ENCODE measurements at places on chromosomes 12 and 14.
A peak's percentile ranks its signal among the peaks of the same experiment; 100 is the strongest.

DNA sequence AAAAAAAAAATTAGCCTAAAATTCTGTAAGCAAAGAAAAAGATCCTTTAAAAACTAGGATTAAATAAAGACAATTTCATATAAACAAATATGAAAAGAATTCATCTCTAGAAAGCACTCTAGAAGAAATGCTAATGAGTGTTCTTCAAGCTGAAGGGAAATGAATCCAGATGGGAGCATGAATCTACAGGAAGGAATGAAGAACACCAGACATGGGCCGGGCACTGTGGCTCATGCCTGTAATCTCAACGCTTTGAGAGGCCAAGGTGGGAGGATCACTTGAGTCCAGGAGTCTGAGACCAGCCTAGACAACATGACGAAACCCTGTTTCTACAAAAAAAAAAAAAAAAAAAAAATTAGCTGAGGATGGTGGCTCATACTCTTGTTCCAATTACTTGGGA, 297.2 kb downstream of the FBXL14 start:
- peak; percentile 65 for DNase-seq

DNA sequence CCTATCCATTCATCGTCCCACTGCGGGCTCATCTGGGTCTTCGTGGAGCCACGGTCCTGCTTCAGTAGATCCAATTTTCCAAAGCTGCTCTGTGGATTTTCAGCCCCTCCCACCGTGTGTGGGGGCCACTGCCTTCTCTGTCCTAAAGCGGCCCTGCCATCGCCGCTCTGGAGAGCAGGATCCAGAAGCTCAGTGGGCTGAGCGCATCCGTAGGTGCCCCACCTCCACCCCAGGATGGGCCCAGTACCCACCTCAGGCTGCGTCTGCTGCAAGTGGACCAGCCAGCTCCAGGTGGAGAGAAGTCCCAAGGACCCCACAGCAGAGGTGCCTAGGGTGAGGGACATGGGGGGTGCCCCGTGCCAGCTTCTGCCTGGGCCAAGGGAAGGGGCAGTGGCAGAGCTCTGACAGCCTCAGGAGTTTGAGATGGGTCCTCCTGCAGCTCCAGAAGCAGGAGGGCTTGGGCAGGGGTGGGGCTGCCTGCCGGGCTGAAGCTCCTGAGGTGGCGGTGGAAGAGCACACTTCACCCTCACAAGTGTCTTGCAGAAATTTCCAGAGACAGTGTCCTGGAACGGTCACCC, 148.1 kb upstream of the C14orf180 start:
- no peak for DNase-seq

DNA sequence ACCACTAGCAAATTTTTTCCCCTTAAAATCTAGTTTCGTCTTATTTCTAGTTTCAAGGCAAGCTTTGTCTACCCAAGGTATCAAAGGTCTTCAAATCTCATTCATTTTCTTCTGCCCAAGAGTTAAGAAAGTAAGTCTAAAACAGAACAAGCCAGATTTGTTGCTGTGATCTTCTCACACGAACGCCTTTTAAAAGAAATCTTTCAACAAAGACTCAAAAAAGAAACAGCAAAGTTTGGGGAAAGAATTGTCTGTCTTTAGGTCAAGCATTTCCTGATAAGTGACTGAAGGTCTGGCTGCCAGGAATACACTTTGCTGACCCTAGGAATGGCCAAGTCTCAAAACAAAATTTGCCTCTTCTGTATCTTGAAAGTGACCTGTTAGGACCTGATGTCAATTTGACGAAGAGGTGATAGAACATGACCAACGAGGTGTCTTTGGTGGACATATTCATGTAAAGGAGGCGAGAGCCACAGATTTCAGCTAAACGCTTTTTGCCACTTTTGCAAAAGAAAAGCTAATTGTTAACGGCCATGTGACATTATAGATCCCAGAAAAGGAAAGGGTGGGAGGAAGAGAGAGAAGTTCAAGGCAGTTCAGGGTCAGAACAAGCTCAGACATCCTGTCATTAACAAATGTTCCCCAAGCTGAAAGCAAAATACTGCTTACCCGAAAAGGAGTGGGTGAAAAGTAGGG, 1.7 kb downstream of the CDK17 start:
- DNase-seq, result peak; percentile 25

DNA sequence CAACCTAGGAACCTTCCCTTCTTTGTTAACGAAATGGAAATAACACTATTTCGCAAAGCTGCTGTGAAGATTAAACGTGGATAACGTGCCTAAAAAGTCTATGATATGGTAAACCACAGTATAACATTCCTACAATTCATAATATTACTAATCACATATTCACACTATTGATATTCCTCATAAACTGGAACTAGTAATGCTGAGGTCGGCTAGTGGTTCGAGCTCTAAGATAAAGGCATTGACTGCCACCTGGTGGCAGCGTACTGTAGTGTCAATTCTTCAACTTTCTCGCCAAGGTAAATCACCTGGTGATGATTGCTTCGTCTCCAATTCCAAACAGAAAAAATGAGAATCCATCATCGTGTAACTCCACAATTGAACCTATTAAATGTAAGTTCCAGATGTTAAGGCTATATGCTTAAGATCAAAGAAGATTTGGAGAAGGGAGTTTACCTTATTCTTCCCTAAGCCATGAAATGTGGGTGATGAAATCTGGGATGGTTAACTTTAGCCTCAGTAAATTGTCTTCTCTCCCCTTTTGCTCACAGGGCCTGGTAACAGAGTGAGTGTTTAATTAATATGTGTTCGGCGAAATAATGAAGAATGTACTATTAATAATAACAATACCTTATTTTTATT, 197.5 kb upstream of the TMEM132C start:
- peak; percentile 67 for DNase-seq

- peak; percentile 73 for DNase-seq
These were observed 16.6 kb downstream of the TAMALIN start for GRCh38 chr12:52023182-52023975.

DNA sequence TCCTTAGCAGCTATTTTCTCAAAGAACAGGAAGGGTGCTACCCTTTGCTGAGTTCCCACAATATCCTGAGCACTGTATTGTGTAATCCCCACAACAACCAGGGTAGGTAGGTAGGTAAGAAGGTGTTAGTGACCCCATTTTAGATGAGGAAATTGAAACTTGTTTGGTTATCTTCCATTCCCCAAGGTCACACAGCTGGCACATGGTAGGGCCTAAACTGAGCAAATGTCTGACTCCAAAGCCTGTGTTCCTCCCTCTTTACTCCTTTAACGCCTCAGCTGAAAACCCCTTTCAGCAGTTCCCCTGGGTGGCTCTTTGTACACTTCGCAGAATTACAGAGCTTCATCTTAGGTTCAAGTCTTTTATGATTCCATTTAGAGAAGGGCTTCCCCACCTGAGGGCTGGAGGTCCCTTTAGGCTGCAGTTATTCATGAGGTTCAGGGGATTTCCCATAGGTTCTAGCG, 26.5 kb upstream of the RIC8B start:
- no peak for DNase-seq

- DNase-seq, result peak; percentile 83
These were observed at the start of gene TPI1 for GRCh38 chr12:6867413-6868210. Gene TPI1, plus strand, starts transcription at chr12:6867531. Its CDS starts 36 bp downstream, at chr12:6867567.

DNA sequence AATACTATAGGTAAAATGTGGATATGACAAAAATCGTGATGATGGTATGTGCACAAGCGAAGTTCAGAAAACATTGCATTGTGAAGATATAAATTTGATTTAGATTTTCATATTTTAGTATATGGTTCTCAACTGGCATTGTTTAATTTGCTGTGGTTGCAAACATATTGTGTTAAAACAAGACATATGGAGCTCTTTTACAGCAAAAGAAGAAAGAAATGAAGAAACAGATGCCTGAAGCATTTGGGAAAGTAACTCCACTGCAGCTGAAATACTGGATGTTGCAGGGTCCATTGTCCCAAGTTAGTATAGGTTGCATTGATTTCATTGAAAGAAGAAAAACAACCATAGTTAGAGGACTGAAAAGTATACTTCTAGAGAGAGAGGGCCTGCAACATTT, 185.8 kb upstream of the SSTR1 start:
- no peak for DNase-seq

- no peak for DNase-seq
These were observed 1.5 kb downstream of the TCP11L2 start for GRCh38 chr12:106304001-106304421.

DNA sequence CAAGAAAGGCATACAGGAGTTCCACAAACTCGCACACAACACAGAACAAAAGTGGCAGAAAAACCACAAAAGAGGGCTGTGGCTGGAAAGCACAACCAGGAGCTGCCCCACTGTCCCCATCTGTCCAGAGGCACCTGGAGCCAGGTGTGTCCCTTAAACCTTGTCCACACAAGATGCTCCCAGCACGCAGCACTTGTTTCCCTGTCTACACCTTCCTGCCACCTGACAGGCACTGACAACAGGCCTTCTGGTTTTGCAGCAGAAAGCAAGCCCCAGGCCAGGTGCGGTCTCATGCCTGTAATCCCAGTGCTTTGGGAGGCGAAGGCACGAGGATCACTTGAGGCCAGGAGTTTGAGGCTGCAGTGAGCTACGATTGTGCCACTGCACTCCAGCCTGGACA, 3.6 kb downstream of the BTBD6 start:
- no peak for DNase-seq

- peak; percentile 51 for DNase-seq
These were observed 16.1 kb downstream of the PIGH start for GRCh38 chr14:67583711-67584644.

- DNase-seq, result no peak
These were observed 116.0 kb upstream of the PARP11 start for GRCh38 chr12:3989218-3989550.

All from EL (cell line).